ENCODE measurements at places on chromosomes 16 and 17.

DNA sequence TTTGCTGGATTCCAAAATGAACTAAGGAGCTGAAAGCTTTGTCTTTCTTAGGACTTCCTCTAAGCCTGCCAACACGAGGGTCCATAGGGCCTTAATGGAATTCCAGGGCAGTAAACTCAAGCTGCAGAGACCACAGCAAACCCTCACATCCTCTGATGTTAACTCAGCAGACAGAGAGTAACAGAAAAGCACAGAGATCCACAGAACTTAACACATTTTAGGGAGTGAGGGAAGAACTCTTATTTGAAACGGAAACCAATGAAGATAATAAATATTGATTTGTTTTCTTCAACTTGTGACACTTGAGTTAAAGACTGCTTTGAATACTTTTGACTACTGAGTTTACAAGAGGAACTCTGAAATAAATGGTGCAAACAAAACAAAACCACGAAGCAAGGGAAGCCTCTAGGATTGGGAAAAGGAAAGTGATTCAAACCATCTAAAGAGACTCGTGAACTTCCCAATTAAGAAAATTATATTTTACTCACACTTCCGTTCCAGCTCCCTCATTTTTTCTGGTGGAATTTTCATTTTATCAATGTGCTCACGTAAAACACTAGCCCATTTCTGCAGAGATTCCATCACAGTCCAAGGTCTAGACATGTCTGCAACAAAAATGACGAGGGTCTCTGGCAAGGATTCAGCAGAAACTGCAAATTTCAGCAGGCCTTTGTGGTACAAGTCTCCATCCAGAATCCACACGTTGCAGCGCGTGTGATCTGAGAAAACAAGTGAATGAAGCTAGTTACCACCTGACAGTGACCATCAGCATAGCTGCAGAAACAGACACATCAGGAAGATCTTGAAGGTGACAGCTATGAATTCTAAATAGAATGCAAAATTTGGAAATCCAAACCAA is 9.2 kb downstream of the DYNC1LI2 start:
- DNase-seq = no peak

- DNase-seq = no peak
These were observed 52.0 kb upstream of the ACSM2B start for GRCh38 chr16:20628213-20628612.

DNA sequence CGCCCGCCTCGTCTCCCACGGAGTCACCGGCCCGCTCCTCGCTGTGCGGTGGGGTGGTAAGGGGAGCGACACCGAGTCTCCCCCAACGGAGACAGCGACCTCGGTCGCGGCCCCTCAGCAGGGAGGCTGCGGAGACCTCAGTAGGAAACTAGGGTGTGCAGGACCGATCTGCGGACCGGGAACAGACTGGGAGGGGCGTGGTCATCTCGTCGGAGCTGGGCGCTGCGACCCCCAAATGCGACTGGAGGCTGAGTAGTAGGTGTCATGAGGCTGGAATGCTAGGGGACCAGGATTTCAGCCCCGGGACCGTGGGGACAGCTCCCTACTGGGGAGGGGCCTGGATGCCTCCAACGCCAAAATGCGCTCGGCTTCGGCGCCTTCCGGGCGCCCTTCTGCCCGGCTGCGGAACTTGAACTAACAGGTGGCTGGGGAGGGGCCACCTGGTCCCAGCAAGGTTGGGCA is 1.3 kb downstream of the CACNG4 start:
- no peak for DNase-seq

DNA sequence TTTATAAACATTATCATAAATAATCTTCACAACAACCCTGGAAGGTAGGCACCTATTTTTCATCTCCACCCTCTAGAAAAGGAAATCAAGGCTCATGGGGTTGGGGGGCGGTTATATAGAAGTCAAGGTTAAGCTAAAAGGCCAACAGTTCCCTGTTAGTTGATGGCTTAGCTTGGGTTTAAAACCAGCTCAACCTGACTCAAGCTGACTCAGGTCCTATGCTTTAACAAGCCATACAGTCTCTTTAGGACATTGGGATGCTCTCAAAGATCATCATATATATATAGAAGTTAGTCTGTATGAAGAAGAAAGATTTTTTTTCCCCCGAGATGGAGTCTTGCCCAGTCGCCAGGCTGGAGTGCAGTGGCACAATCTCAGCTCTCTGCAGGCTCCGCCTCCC is 44.8 kb upstream of the MED13 start:
- DNase-seq = no peak

GRCh38 chr17:32629563-32630190 is 142.9 kb downstream of the CDK5R1 start:
- DNase-seq = no peak

- no peak for DNase-seq
These were observed 172.7 kb downstream of the TANC2 start for GRCh38 chr17:63138713-63139112.

- DNase-seq = no peak
These were observed 129.4 kb upstream of the NOL11 start for GRCh38 chr17:67588326-67588725.

GRCh38 chr16:90018297-90018651 is 982 bp downstream of the DBNDD1 start:
- DNase-seq = no peak

DNA sequence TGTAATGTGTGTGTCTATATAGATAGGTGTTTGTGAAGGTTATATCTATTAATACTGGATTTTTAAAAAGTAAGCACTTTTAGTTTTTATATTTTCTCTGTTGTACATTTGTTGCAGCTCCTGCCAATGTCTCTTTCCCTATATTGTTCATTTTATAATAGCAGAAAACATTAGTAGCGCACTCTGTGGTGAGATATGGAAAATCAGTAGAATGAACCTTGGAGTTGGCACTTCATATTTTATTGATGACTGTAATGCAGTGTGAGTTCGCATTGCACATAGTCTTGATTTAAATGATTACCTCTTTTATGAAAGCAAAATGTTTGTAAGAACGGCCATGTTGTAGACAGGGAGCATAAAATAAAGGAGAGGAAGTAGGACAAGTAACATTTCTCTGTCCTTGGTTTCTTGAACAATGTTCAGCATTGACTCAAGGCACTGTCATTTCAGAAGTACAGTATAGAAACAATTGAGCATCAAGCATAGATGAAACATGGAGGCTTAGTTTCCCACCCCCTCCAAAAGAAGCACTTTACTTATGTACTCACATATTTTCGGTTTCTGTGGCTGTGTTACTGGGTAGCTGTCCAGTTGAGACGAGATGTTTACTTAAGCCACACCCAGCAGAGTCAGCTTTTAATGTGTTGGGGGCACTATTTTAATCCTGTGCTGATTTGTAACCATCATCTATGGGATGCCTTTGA is 74.0 kb downstream of the TANC2 start:
- DNase-seq = no peak

GRCh38 chr16:64238571-64238970 is 883.3 kb downstream of the CDH11 start:
- no peak for DNase-seq

- DNase-seq = no peak
These were observed 19.5 kb downstream of the GRB7 start for GRCh38 chr17:39757176-39757662.

GRCh38 chr17:15440347-15440746 is 27.1 kb downstream of the CDRT4 start:
- no peak for DNase-seq
